ENCODE measurements at places on chromosomes 16 and 17. TPM values are rescaled to one million over a fixed set of nuclear protein-coding genes. Genes with fewer than 3 reads are reported as not detected.

- DNase-seq = peak; percentile 90
Measured at GRCh38 chr17:1399679-1400512, at the start of gene YWHAE. TSS of gene YWHAE (minus strand) at chr17:1400222. CDS start at chr17:1400110, 112 bp downstream.

GRCh38 chr17:48433896-48434295 is 3.9 kb upstream of the SKAP1 start:
- DNase-seq = no peak

GRCh38 chr17:1455291-1455796 is 688 bp downstream of the CRK start:
- DNase-seq = no peak

- no peak for DNase-seq
Measured at GRCh38 chr16:8583732-8584131, 6.6 kb downstream of the TMEM114 start.

GRCh38 chr17:38416840-38417209 is 11.4 kb upstream of the ARHGAP23 start:
- DNase-seq = no peak

- DNase-seq = no peak
Measured at GRCh38 chr16:27995378-27995777, 68.1 kb downstream of the GSG1L start.

DNA sequence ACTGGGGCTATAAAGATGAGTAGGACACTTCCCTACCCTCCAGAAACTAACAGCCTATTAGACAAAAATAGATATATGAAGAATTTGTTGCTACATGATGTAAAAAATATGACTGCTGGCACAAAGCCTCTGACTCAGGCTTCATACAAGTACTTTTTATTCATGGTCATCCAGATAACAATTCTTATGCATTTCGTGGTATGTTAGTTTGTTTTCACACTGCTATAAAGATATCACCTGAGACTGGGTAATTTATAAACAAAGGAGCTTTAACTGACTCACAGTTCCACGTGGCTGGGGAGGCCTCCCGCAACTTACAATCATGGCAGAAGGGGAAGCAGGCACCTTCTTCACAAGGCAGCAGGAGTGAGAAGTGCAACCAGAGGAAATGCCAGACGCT is 112.5 kb upstream of the HLF start:
- DNase-seq = no peak

GRCh38 chr16:30888856-30889499 is 4.9 kb downstream of the BCL7C start:
- DNase-seq = no peak

GRCh38 chr16:10868596-10869469 is 8.2 kb upstream of the CIITA start:
- DNase-seq = no peak

The ACE gene
- polyA plus RNA-seq = 18.2 TPM

The TMEM132E gene
- 4.6 TPM for polyA plus RNA-seq

The ANKRD40CL gene
- not detected for polyA plus RNA-seq

The CTRB1 gene
- polyA plus RNA-seq = not detected

The RNF227 gene
- 6.4 TPM for polyA plus RNA-seq

The ENO3 gene
- polyA plus RNA-seq = 15.9 TPM
